ENCODE measurements at places on chromosomes 6 and 20. TPM values are rescaled to one million over a fixed set of nuclear protein-coding genes. Genes with fewer than 3 reads are reported as not detected.
A peak's percentile ranks its signal among the peaks of the same experiment; 100 is the strongest.

DNA sequence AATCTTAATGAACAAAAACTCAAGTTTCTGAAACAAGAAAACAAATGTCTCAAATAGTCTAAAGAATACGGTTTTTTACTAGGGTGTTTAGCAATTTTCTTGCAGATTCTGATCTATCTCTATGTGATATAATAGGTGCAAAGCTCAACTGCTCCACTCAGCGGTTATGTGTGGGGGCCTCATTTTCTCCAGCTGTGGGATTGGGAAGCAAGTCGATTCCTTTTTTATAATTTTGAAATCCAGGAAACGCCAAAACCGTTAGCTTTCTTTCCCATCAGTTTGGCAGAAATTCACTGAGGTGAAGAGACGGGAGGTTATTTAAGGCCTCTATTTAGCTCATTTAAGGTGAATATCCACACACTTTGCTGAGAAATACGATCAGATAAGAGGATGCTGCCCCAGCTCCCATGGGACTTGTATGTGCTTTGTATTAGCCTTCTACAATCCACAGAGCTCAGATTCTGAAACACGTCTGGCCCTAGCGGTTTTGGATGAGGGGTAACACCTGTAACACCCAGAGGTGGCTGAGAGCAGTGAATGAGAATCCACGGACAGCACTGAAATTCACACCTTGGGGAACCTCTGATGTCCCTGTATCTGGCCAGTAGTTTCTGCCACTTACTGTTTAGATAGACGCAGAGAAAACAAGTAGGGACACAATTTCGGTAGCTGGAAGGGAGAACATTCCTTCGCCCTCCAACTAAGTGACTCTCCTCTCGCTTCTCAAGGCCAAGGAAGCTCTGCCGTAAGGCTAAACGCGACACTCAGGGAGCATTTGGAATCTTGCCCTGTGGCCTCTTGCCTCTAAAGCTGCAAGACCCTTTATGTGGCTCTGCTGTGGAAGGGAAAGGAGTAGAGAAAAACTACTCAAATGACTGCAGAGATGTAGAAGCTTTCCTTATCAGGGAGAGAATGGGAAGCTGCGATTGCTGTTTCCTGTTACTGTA, 6.5 kb upstream of the BCAS4 start:
- no peak for DNase-seq

- DNase-seq: peak; percentile 56
These were observed at the start of gene GPR6 for GRCh38 chr6:109978174-109979032. TSS of gene GPR6 (plus strand) at chr6:109978311. CDS start at chr6:109979113, 802 bp downstream.

DNA sequence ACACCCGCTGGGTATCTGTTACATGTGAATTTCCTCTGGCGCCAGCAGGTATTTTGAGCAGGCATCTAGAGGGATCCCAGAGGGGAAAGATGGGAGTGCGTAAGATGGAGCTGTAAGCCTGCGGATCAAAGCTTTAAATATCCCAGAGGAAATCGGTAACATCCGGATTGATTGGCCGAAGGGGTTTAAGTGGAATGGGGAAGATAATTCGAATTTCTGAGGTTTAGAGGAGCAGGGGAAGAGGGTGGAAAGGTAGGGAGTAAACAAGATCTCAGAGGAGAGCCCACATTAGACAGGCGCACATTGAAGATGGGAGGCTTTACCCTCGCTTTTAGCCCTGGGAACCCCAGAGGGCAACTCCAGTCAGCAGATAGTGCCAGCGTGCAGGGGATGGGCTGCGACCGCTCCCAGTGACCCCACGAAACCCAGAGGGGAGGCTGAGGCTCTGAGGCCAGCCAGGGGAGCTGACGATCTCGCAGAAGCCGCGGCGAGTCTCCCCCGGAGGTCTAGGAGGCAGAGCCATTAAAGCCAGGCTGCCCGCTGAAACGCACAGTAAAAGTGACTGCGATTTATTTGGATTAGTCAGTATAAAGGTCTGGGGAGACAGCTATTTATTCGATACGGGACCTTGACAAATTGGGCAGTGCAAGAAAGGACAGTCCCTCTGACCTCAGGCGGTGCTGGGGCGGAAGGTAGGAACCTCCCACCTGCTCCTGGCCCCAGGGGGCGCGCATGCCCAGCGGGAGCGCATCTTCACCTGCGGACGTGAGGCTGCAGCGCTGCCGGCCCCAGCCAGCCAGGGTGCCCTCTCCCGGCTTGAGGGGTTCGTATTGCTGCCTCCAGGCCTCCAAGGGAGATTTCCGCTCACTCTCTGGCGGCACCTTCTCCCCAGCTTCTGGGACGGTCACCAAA, 34.3 kb upstream of the TCF21 start:
- DNase-seq: no peak

GRCh38 chr6:79724816-79725215, 93.7 kb downstream of the SH3BGRL2 start:
- DNase-seq: peak; percentile 8

GRCh38 chr6:17662585-17662984, 44.1 kb downstream of the NUP153 start:
- no peak for DNase-seq

GRCh38 chr6:90397929-90398674, 101.5 kb upstream of the BACH2 start:
- no peak for DNase-seq

GRCh38 chr20:36122931-36123288, 31.6 kb upstream of the EPB41L1 start:
- no peak for DNase-seq

- DNase-seq: no peak
These were observed 134.1 kb downstream of the CD109 start for GRCh38 chr6:73830119-73830518.

DNA sequence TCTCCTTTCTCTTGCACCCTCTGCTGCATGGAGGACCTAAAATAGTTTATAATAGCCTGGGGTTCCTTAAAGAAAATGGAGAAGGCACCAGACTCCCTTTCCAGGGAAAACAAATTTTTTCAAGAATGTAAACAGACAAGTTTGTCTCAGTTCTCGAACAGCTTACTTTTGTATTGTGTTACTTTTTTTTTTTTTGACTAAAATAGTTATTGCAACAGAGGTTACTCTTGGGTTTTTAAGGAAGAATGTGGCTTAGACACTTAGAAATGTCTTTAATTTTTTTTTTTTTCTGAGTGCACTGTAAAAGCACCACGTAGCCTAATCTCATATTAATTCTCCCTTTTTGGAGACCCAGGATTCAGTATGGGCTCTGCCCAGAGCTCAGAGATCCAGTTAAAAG, 148.7 kb upstream of the CARMIL1 start:
- DNase-seq: no peak

GRCh38 chr20:18734525-18735189, 78.9 kb upstream of the SCP2D1 start:
- DNase-seq: no peak

- DNase-seq: no peak
These were observed 114.2 kb downstream of the PLEKHG1 start for GRCh38 chr6:150713931-150714330.

GRCh38 chr20:341682-342081, 5.2 kb upstream of the NRSN2 start:
- DNase-seq: no peak

Gene OTOR
- total RNA-seq: not detected

Gene NOX3
- not detected for total RNA-seq

Gene CLPSL1
- not detected for total RNA-seq

Gene C20orf202
- not detected for total RNA-seq

Gene TREM1
- total RNA-seq: 6.0 TPM

Gene OR2J3
- not detected for total RNA-seq

Gene TMEM244
- not detected for total RNA-seq
